IMR-90 (cell line): ENCODE measurements at places on chromosomes 4 and X.

DNA sequence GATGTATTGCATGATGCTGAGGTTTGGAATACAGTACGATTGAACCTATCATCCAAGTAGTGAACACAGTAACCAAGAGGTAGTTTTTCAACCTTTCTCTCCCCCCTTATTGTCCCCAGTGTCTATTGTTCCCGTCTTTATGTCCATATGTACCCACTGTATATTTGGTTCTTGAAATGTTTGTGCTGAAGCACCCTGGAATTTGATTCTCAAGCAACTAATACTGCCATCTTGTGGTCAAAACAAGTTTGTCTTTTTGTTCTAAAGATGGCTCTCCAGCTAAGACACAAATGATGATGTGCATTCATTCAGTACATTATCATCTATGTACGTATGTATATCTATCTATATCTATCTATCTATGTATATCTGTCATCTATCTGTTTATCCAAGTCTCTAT lies 33.5 kb upstream of the DCX start:
- DNase-seq: peak; percentile 32

GRCh38 chrX:42050345-42050744 lies 127.0 kb upstream of the CASK start:
- DNase-seq: no peak

- no peak for DNase-seq
Measured at GRCh38 chr4:72432282-72432681, 136.7 kb downstream of the ADAMTS3 start.

DNA sequence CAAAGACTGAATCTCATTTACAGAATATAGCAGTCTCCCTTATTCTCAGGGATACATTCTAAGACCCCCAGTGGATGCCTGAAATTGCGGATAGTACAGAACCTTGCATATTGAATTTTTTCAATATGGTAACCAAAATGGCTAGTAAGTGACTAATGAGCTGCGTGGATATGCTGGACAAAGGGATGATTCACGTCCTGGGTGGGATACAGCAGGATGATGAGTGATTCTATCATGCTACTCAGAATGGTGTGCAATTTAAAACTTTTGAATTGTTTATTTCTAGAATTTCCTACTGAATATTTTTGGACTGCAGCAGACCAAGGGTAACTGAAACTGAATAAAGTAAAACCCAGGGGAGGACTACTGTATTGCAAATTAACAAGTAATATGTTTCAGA lies 66.7 kb downstream of the STAG2 start:
- DNase-seq: peak; percentile 71

DNA sequence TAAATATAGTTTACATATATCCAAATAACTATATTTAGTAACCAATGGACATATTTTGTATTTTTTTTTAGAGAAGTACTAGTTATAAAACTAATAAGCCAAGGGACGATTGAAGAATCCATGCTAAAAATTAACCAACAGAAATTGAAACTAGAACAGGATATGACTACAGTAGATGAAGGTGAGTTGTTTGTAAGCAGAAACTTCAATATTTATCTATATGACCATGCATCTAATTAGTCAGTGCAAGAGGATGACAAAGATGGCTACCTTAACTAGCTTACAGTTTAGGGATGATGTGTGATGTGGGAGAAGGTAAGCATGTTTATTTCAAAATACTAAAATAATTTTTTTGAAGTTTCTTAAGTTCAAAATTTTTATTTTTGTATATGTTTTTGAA lies 57.7 kb downstream of the HPGDS start:
- no peak for DNase-seq

DNA sequence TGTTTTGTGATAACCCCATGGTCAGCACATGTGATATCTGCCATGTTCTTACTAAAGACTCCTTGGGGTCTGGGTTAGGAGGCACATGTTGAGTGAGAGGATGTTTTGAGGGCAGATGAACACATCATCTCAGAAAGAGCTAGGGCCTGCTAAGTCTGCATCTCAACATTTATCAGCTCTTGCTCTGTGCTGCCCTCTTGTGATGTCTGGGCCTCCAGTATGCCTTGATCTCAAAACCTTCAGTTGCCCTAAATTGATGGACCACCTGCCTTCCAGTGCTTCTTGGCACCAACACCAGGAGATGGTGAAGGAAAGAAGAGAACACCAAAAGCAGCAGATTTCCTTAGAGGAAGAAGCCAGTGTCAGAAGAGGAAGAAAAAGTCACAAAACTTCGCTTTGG lies 22.5 kb downstream of the MID1 start:
- peak; percentile 32 for DNase-seq

- peak; percentile 82 for DNase-seq
Measured at GRCh38 chr4:76023389-76023788, at the start of gene CXCL10. TSS of gene CXCL10 (minus strand) at chr4:76023497. CDS start at chr4:76023431, 66 bp downstream.

GRCh38 chr4:1344696-1345095 lies 2.3 kb upstream of the UVSSA start:
- DNase-seq: peak; percentile 8
